ENCODE measurements at places on chromosomes 5 and 9.
A peak's percentile ranks its signal among the peaks of the same experiment; 100 is the strongest.

DNA sequence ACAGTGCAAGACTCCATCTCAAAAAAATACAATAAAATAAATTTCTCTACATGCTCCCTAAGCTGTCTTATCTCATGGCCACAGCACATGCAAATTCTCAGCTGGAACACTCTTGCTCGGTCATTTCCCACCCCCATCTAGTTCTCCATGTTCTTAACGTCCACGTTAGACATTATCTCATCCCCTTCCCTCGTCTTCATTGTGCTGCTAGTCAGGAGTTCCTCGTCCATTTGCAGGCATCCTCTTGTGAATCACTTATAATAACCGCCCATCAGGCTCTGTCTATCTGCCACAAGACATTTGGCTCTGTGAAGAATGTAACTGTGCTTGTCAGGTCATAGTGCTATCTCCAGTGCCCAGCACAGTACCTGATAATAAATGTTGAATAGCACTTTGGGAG, 32.9 kb upstream of the GOLGA1 start:
- no peak for DNase-seq

DNA sequence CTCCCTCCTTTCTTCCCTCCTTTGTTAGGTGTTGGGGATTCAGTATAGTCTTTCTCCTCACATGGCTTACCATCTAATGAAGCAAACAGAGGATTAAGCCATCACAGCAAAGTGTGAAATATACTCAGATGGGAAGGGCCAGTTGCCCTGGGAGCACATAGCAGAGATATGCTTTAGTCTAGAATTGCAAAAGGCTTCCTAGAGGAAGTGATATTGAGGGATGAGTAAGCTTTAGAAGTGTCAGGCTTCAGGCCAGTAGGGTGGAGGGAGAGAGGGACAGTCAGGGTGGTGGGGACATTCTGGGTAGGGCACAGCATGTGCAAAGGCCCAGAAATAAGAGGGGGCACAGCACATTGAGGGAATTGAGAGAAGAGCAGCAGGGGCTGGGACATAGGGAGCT, 46.2 kb upstream of the GLRA1 start:
- no peak for DNase-seq

- no peak for DNase-seq
These were observed 2.6 kb upstream of the SMIM23 start for GRCh38 chr5:171783051-171783450.

- no peak for DNase-seq
These were observed 200.4 kb downstream of the CDH10 start for GRCh38 chr5:24444414-24444813.

DNA sequence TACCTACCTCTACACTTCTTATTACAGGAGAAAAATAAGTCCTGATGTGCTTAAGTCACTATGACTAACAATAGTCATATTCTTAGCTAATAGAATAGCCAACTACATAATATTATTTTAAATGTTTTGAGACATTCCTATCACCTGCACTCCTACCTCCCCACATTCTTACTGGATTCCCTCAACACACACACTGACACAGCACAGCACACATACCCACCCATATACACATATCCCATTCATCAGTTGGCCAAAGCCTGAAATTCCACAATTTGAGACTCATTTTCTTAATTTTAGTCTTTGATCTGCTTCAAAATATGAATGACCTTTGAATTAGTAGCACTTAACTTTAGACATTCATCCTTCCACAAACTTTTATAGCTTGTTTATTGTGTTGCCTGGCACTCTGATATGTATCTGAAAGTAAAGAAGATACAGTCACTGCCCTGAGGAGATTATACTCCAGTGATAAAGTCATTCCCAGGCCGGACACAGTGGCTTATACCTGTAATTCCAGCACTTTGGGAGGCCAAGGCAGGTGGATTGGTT, 168.3 kb upstream of the RASA1 start:
- DNase-seq: no peak

GRCh38 chr9:34624475-34625185, 4.2 kb downstream of the ARID3C start:
- no peak for DNase-seq

- DNase-seq: peak; percentile 27
These were observed 89.6 kb downstream of the CCDC171 start for GRCh38 chr9:15642369-15642962.

- DNase-seq: no peak
These were observed 663.2 kb downstream of the TLR4 start for GRCh38 chr9:118367383-118367782.

DNA sequence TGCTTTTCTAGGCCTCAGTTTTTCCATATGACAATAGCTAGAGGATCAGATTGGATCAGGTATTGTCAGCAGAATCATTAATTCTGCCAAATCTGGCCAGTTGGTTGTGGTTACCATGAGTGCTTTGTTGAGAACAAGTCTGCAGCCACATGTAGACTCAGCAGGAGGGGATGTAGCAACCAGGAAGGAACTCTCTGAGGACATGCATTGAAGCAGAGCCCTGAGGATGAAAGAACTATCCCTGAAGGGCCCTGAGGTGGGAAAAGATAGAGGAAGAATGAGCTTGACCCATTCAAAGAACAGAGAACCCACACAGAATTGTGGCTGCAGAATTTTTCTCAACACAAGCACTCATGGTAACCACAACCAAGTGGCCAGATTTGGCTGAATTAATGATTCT, 60.1 kb upstream of the AFAP1L1 start:
- peak; percentile 27 for DNase-seq

- DNase-seq: peak; percentile 26
These were observed 85.4 kb upstream of the IL7R start for GRCh38 chr5:35771300-35771699.

DNA sequence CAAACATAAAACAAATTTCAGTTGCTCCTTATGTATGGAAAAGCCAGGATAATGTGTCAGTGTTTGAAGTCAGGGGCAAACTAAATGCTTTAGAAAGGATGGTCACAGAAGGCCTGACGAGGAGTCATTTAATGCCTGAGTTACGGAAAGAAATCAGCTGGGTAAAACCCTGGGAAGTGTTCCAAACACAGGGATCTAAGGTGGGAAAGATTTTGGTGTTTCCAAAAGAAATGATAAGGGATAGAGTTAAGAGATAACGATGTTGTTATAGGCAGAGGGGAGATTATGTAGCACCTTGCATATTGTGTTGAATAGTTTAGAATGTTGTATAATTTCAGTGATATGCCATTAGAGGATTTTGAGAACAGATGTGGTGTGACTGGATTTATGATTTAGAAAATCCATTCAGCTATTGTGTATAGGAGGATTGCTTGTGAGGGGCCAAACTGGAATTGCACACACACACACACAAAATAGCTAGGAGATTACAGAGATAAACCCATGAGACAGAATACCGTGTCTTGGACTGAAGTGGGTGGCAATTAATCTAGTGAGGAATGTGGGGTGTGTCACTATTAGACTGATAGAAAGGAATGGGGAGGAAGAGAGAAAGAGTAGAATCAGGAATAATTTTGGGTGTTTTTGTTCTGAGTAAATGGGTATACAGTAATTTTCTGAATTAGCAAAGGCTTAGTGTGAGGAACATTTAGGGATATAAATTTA, 274.2 kb upstream of the DAB2 start:
- no peak for DNase-seq

DNA sequence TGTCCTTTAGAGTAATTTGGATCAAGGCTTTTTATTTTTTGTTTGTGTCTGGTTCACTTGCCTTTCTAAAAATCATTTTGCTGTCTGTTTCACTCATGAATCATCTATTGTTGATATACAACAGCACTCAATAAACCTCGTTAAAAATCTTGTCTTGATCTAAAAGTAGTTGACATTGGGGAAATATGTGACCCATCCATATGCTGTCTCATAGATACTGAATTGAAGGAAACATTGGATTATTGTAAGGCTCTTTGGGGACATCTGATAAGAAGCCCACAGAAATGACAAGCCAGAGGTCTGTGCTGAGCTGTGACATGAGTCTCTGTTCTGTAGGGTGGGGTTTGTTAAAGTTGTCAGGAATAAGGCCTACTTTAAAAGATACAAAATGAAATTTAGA, 208.0 kb downstream of the PDZD2 start:
- DNase-seq: no peak

DNA sequence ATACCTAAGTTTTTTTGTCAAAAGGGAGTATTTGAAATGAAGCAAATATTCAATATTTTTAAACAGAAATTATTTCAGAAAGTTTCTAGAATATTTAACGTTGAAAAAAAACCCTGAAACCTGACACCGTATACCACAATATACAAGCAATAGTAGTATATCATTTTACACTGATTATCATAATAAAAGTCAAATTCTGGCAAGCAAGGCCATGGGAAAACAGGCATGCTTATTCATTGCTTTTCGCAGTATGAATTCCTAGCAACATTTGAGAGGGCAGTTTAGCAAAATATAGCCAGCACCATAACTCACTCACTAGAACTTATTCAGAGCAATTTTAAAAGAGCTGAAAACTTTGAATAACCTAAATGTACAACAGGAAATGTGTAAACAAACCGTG, 46.1 kb downstream of the ERAP1 start:
- no peak for DNase-seq

GRCh38 chr9:94692601-94693000, 33.9 kb upstream of the AOPEP start:
- DNase-seq: no peak

DNA sequence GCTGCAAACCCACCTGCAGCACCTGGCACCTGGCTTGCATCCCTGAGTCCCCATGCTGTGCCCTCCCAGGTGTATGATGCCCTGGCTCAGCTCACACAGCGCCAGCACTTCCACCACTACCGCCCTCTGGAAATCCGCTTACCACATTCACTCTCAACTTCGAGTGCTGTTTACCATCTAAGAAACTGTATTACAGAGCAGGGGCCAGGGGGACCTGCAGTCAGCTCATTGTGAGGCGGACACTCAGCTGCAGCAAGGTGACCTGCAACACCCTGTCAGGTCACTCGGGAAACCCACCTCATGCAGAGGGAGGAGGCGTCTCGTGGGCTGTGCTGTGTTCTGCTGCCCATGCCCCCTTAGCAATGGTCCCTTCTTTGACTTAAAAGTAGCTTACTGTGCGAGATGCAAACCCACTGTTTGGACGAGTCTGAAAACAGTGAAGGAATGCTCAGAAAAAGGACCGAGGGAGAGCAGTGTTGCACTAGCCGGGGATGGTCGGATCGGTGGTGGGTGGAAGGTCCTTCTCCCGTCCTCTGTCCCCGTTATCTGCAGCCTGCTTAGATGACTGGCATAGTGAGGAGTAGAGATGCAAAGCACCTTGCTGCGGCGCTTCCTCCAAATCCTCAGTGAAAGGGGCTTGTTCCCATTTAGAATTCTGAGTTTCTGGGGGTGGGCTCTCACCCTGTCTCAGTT, 55.2 kb upstream of the CTSL start:
- no peak for DNase-seq

- DNase-seq: no peak
These were observed 49.3 kb downstream of the COL15A1 start for GRCh38 chr9:98992885-98993569.

GRCh38 chr5:22706901-22707300, 146.2 kb downstream of the CDH12 start:
- no peak for DNase-seq

DNA sequence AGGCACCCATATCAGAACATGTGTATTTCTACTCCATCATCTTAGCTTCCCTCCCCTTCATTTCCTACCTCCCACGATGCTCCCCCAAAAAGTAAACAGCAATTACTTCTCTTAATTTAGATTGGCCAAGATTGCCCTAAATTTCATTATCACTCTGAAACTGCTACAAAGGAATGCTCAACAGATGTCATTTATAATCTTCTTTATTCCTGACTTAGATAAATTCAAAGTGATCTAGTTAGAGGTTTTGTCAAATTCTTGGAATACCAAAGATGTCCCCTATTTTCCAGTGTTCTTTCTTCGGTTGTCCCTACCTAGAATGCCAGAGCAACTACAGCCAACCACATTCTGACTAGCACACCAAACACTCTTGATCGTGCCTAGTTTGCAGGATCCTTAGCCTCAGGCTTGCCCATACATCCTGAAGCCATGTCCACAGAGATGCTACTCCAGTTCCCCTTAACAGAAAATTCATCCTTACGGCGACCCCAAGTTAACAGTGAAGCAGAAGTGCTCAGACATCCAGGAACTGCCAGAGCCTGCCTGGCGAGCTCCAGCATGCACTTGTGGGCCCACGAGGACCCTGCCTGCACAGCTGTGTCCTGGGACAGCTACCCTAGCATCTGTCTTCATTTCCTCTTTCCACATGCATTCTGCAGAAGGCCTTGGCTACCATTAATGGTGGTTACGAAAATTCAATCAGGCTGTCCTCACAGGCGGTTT, 31.6 kb downstream of the DAP start:
- DNase-seq: no peak

DNA sequence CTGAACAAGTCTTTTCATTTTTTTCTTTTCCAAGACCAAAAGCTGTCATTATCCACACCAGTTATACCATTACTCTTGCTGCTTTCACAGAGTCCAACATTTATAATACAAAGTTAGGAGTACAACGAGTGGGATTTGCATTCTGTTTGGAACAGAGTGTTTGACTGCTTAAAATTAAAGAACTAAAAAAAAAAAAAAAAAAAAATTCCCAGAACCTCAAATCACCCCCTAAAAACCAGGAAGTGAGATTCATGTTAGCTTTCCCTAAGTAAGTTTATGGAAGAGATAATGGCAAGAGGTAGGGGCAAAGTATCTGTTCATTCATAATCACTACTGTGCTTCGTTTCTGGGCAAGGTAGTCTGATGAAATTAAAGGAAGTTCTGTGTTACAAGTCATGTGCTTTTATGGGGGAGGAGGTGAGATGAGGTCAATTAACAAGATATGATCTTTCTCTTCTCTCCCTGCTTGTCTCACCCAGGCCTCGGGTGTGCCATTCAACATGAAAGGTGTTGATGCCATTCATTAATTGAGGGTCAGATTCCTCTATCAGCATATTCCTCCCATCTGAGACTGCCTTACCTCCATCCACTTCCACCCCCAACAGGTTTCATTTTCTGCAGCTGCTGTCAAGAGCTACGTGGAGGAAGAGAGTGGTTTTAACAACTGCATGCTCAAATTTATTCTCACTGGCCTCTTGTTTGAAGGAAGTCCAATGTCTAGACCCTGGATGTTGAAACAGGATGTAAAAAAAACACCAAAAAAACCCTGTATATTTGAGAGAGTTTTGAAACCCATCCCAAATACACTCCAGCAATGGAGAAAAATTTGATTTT, 58.1 kb downstream of the MARCHF3 start:
- no peak for DNase-seq

GRCh38 chr9:3571500-3571899, 45.7 kb upstream of the RFX3 start:
- no peak for DNase-seq

- no peak for DNase-seq
These were observed 13.7 kb upstream of the FBP2 start for GRCh38 chr9:94607423-94607691.
